Left lung (tissue), 14 donors: ENCODE measurements at places on chromosomes 11 and 22. TPM values are rescaled to one million over a fixed set of nuclear protein-coding genes. Genes with fewer than 3 reads are reported as not detected.

- no peaks in the 10 kb centered on the region for H3K4me1 ChIP-seq
- no peaks in the 10 kb centered on the region for H3K27me3 ChIP-seq
- no peak overlapping the region for H3K27ac ChIP-seq
- DNase-seq, result no peak
- no peaks in the 10 kb centered on the region for H3K36me3 ChIP-seq
Measured at GRCh38 chr11:122025757-122026156, 90.3 kb downstream of the BLID start.

- peaks cover 16% of the 10 kb centered on the region for H3K27me3 ChIP-seq
- H3K4me3 ChIP-seq, result no peak overlapping the region
- H3K36me3 ChIP-seq, result no peaks in the 10 kb centered on the region
- H3K27ac ChIP-seq, result no peak overlapping the region
- H3K4me1 ChIP-seq, result no peaks in the 10 kb centered on the region
- no peak for DNase-seq
Measured at GRCh38 chr11:129352676-129353075, 23.0 kb upstream of the BARX2 start.

- no peaks in the 10 kb centered on the region for H3K27me3 ChIP-seq
- no peak overlapping the region for H3K27ac ChIP-seq
- DNase-seq, result no peak
- H3K4me1 ChIP-seq, result no peaks in the 10 kb centered on the region
Measured at GRCh38 chr11:26730414-26731083, 8.7 kb upstream of the SLC5A12 start.

DNA sequence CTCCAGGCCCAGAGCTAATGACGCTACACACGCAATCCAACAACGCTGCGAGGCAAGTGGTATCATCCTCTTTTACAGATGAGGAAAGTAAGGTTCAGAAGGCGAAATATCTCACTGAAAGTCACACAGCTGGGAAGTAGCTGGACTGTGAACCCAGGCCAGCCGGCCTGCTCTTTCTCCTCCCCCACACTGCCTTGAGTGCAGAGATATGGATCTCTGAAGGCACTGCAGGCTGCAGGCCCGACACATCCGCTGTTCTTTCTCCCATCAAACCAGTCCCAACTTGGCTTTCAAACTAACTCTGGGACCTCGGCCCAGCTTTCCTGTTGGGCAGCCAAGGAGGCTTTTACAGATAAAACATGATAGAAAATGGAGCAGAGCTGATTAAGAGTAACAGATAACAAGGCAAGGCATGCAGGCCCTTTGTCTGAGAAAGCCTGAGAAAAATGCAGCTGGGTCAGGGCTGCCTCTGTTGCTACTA lies 64.0 kb upstream of the PTPRJ start:
- no peak for DNase-seq
- H3K4me3 ChIP-seq, result no peak overlapping the region
- H3K27ac ChIP-seq, result peak overlapping the region; percentile 84
- H3K36me3 ChIP-seq, result no peaks in the 10 kb centered on the region
- no peaks in the 10 kb centered on the region for H3K27me3 ChIP-seq

- H3K27me3 ChIP-seq, result no peaks in the 10 kb centered on the region
- peak overlapping the region; percentile 93 for H3K27ac ChIP-seq
- no peak overlapping the region for H3K4me3 ChIP-seq
- peaks cover 41% of the 10 kb centered on the region for H3K4me1 ChIP-seq
Measured at GRCh38 chr11:111736181-111736590, 30.0 kb downstream of the PPP2R1B start.

GRCh38 chr11:71282581-71283351 lies 30.4 kb upstream of the SHANK2 start:
- no peaks in the 10 kb centered on the region for H3K36me3 ChIP-seq
- H3K4me1 ChIP-seq, result peaks cover 5% of the 10 kb centered on the region
- H3K27me3 ChIP-seq, result no peaks in the 10 kb centered on the region
- no peak for DNase-seq

DNA sequence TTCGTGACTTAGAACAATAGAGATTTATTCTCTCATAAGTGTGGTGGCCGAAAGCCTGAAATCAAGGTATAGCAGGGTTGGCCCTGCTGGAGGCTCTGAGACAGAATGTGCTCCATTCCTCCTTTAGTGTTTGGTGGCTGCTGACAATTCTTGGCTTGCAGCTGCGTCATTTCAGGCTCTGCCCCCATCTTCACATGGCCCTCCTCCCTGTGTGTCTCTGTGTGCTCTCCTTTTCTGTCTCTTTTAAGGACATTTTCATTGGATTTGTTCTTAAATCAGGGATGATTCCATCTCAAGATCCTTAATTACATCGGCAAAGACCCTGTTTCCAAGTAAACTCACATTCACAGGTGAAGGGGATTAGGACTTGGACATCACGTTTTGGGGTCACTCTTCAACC lies 10.2 kb upstream of the APOL6 start:
- no peak for DNase-seq
- no peak overlapping the region for H3K4me3 ChIP-seq
- H3K4me1 ChIP-seq, result peaks cover 10% of the 10 kb centered on the region
- no peaks in the 10 kb centered on the region for H3K36me3 ChIP-seq

GRCh38 chr11:110463153-110463552 lies 33.4 kb downstream of the FDX1 start:
- no peaks in the 10 kb centered on the region for H3K4me1 ChIP-seq
- no peak overlapping the region for H3K4me3 ChIP-seq
- no peaks in the 10 kb centered on the region for H3K27me3 ChIP-seq
- no peak overlapping the region for H3K27ac ChIP-seq

DNA sequence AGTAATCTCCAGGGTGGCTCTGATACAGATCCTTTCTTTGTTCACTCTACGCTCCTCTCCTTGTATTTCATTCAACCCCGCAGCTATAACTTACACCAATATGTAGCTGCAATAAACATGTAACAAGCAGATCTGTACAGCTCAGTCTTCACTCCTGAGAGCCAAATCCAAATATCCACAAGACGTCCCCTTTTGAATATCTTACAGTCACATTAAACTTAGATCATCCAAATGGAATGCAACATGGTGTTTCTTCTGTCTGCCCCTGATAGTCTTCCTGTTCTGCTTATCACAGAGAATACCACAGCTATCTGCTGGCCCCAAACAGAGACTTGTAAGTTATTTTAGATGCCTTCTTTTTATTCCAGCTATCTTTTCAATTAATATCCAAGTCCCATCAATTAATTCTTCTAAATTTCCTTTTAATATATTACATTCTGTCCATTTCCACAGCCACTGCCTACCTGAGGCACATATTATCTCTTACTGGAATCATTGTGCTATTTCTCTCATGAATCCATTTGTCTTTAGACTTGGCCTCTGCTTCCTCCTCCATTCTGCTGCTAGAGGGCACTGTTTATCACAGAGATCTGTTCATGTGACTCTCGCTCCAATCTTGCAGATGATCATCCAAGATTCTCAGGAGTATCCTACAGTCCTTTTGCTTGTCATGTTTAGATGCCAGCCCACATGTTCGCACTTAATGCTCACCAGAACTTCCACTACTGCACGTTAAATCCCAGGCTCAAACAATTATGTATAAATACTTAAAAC lies 908.6 kb downstream of the NTM start:
- H3K27me3 ChIP-seq, result no peaks in the 10 kb centered on the region
- no peak overlapping the region for H3K4me3 ChIP-seq
- no peaks in the 10 kb centered on the region for H3K36me3 ChIP-seq
- DNase-seq, result peak; percentile 17

GLYATL2 gene
- not detected for total RNA-seq

CECR2 gene
- 8.0 TPM for total RNA-seq

ARVCF gene
- total RNA-seq, result 18.2 TPM

TMPRSS5 gene
- total RNA-seq, result 0.23 TPM

ANO9 gene
- total RNA-seq, result 20.2 TPM
